ENCODE measurements at places on chromosomes 13 and 19.

- DNase-seq, result no peak
These were observed 40.2 kb downstream of the OLFM4 start for GRCh38 chr13:53068585-53069520.

GRCh38 chr19:39325778-39326665 lies 5.4 kb upstream of the LRFN1 start:
- DNase-seq, result no peak

GRCh38 chr13:99686944-99687411 lies 185.7 kb downstream of the TM9SF2 start:
- DNase-seq, result no peak

- DNase-seq, result no peak
These were observed 34.2 kb downstream of the MBNL2 start for GRCh38 chr13:97256343-97256783.

GRCh38 chr19:31174948-31175347 lies 174.3 kb downstream of the TSHZ3 start:
- no peak for DNase-seq

DNA sequence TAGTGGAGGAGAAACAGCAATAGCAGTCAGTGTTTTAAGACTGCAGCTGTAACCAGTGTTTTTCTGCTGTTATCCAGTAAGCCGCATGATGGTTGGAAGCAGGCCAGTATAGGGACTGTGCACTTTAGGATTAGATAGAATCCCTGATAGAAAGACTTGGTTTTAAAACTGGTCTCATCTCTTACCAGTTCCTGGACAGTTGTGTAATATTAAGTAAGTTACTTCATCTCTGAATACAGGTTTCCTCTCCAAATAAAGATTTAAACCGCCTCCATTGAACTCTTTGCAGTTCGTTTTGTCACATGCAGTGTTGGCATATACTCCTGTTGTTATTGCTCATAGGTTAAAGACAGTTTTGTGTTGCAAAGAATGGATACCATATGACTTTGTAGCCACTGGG lies 25.6 kb downstream of the URI1 start:
- DNase-seq, result no peak

DNA sequence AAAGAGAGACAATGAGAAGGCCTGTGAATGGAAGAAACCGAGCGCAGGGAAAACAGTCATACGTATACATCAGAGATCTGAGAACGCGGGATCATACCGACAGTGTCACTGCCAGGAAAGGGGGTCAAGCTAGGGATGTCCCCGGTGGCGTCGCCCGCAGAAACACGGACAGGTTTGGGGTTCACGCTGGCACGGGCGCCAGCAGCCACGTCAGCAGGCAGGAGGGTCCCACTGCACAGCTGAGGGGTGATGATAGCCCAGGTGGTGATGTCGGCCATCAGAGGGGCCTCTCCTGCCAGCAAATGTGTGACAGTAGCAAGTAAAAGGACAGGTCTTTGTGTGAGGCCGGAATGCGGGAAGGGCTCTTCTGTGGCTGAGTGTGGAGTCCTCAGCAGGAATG lies 3.4 kb upstream of the ZNF229 start:
- no peak for DNase-seq
